ENCODE measurements at places on chromosomes 6 and 20.

GRCh38 chr6:5584078-5584482 is 322.8 kb downstream of the FARS2 start:
- no peaks in the 10 kb centered on the region for H3K4me1 ChIP-seq
- no peak overlapping the region for H3K27ac ChIP-seq
- no peaks in the 10 kb centered on the region for H3K27me3 ChIP-seq
- no peak overlapping the region for H3K4me3 ChIP-seq
- no peak for DNase-seq
- no peaks in the 10 kb centered on the region for H3K36me3 ChIP-seq

GRCh38 chr6:5403076-5403475 is 141.8 kb downstream of the FARS2 start:
- no peaks in the 10 kb centered on the region for H3K4me1 ChIP-seq
- DNase-seq: no peak
- no peaks in the 10 kb centered on the region for H3K36me3 ChIP-seq
- no peak overlapping the region for H3K4me3 ChIP-seq
- no peaks in the 10 kb centered on the region for H3K27me3 ChIP-seq

DNA sequence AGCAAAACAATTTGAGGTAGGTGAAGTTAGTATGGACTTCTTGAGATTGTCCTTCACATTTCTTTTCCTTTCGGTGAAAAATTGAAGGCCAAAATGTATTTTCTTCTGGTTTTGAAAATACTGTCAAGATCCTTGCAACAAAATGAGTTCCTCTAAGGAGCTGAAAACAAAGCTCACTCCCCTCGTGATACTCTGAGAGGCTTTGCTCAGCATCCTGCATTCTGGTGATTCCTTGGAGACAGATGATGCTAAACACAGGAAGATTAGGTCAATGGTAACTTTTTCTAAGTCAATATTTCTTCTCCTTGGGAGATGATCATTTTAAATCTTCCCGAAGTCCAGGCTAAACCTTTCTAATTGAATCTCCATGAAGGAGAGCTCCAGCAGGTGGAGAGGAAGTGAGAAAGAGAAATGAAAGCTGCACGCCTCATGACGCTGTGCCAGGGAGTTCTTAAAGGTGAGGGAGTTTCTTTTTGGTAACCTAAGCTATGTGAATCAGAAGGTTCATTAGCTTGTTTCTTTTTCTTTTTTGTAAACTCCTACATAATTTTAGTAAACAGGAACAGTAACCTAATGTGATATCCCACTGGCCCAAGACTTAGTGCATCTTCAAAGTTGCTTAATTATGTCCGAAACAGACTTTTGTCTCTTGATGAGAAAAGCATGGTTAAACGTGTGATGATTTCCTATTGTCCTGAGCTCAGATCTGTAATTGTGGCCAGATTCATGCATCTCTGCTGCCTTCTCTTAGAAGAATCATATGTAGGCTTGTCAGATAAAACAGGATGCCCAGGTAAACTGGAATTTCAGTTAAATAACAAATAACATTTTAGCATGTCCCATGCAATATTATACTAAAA is 15.0 kb downstream of the ESR1 start:
- H3K4me1 ChIP-seq: no peaks in the 10 kb centered on the region
- H3K27me3 ChIP-seq: no peaks in the 10 kb centered on the region
- no peaks in the 10 kb centered on the region for H3K36me3 ChIP-seq
- DNase-seq: no peak

DNA sequence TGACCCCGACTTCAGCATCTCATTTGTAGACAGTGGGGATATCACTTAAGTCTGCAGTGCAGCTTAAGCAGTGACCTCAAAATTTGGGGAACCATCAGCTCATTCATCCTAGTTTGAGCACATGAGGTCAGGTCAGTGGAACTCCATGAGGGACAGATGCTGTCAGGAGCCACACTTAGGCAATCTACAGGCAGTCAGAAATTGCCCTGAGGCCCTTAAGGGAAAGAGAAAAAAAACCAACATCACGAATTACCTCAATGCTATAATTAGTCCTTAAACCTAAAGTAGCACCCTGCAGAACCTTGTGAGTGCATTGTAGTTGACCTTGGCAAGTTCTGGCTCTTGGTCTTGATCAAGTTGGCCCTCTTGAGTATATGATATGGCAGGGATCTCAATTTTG is 21.1 kb downstream of the TMEM74B start:
- DNase-seq: no peak
- H3K27ac ChIP-seq: no peak overlapping the region
- H3K27me3 ChIP-seq: no peaks in the 10 kb centered on the region
- H3K4me3 ChIP-seq: no peak overlapping the region
- peaks cover 4% of the 10 kb centered on the region for H3K36me3 ChIP-seq

GRCh38 chr6:111161650-111162049 is 74.3 kb downstream of the SLC16A10 start:
- no peaks in the 10 kb centered on the region for H3K4me1 ChIP-seq
- no peak overlapping the region for H3K4me3 ChIP-seq
- no peaks in the 10 kb centered on the region for H3K36me3 ChIP-seq
- H3K27me3 ChIP-seq: peaks cover 5% of the 10 kb centered on the region
- no peak for DNase-seq

GRCh38 chr6:46628498-46628897 is 24.1 kb downstream of the CYP39A1 start:
- no peaks in the 10 kb centered on the region for H3K27me3 ChIP-seq
- no peak for DNase-seq
- H3K4me3 ChIP-seq: no peak overlapping the region
- no peak overlapping the region for H3K27ac ChIP-seq
- no peaks in the 10 kb centered on the region for H3K36me3 ChIP-seq

- H3K27ac ChIP-seq: no peak overlapping the region
- peaks cover 39% of the 10 kb centered on the region for H3K27me3 ChIP-seq
- no peak for DNase-seq
Measured at GRCh38 chr6:159168536-159169192, 536 bp upstream of the FNDC1 start.

DNA sequence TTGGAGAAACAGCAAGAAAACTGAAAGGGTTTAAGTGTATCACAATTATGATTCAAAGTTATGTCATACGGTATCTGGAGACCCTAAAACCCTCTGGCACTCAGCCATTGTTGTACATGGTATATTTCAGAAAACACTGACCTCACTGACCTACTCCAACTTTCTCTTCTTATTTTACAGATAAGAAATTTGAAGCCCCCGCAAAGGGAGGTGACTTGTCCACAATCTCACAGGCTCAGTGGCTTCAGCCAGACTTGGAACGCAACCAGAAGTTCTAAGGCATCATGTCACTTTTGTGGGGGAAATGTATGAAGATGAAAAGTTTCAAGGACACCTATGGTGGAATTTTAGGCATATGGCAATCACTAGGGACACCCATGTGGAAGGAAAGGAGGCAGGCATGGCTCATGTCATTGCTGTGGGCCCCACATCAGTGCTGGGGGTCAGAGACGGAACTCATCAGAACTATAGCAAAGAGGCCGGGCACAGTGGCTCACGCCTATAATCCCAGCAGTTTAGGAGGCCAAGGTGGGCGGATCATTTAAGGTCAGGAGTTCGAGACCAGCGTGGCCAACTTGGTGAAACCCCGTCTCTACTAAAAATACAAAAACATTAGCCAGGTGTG is 5.2 kb upstream of the TRIB3 start:
- no peak for DNase-seq
- peaks cover 15% of the 10 kb centered on the region for H3K4me1 ChIP-seq
- H3K4me3 ChIP-seq: no peak overlapping the region
- no peaks in the 10 kb centered on the region for H3K27me3 ChIP-seq

GRCh38 chr6:42427871-42428270 is 23.9 kb downstream of the TRERF1 start:
- no peak overlapping the region for H3K27ac ChIP-seq
- no peaks in the 10 kb centered on the region for H3K36me3 ChIP-seq
- H3K27me3 ChIP-seq: no peaks in the 10 kb centered on the region
- no peak for DNase-seq

DNA sequence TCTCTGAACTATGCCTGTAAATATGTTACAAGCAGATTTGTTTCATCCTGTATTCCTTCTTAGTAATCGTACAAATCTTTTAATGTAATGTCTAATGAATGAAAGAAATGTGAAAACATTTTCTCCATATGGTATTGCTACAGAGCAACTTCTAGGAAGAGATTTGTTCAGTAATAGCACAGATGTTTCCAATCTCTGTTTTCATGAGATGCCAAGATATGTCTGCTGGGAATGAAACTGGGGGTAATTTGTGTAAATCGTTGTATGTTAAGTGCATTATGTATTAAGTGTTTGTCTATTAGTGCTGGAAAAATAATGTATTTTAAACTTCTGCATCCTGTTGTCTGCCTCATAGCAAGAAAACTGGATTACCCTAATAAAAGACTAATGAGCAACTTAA is 722.2 kb upstream of the EYS start:
- H3K4me1 ChIP-seq: no peaks in the 10 kb centered on the region
- no peaks in the 10 kb centered on the region for H3K36me3 ChIP-seq
- no peak for DNase-seq
- no peaks in the 10 kb centered on the region for H3K27me3 ChIP-seq
- no peak overlapping the region for H3K4me3 ChIP-seq
- no peak overlapping the region for H3K27ac ChIP-seq

- H3K4me3 ChIP-seq: no peak overlapping the region
- no peaks in the 10 kb centered on the region for H3K36me3 ChIP-seq
- DNase-seq: no peak
Measured at GRCh38 chr6:77332915-77333623, 130.2 kb downstream of the HTR1B start.

GRCh38 chr6:38604700-38605099 is 35.0 kb downstream of the BTBD9 start:
- no peak overlapping the region for H3K27ac ChIP-seq
- H3K27me3 ChIP-seq: no peaks in the 10 kb centered on the region
- no peaks in the 10 kb centered on the region for H3K36me3 ChIP-seq

DNA sequence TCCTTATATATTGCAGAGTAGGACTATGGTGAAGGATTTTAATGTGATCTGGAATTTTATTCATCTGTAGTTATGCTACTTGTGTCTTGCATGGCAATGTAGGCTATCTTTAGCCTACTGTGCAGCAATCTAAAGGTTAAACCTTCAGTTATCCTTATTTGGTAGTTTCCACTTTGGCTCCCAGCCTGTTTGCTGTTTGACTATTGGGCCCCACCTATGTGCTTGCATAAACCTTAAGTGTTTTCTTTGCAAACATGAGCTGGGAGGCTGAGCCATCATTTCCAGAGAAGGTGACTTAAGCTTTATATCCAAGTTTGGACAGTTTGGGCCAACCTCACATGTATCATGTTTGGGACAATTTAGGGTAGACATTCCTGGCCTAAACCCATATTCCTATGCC is 537.5 kb downstream of the BTBD3 start:
- no peak overlapping the region for H3K4me3 ChIP-seq
- no peaks in the 10 kb centered on the region for H3K4me1 ChIP-seq
- no peaks in the 10 kb centered on the region for H3K27me3 ChIP-seq
- H3K36me3 ChIP-seq: no peaks in the 10 kb centered on the region
- H3K27ac ChIP-seq: no peak overlapping the region

DNA sequence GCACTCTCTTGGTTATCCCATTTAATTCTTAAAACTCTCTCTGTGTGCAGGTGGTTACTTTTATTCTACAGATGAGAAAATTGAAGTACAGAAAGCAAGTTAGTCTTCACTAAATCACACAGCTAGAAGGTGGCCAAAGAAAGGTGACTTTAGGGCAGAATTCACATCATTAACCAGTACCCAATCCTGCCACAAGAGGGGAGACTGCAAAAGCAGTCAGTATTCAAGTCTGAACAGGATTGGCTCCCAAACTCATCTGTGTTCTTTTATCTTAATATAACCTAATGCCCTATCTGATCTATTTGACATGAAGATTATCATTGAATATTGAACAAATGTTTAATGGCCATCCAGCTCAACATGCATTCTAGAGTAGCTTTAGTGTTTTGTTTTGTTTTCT is 225.3 kb upstream of the FAM83B start:
- H3K27ac ChIP-seq: no peak overlapping the region
- no peaks in the 10 kb centered on the region for H3K27me3 ChIP-seq
- no peaks in the 10 kb centered on the region for H3K4me1 ChIP-seq
- no peaks in the 10 kb centered on the region for H3K36me3 ChIP-seq

DNA sequence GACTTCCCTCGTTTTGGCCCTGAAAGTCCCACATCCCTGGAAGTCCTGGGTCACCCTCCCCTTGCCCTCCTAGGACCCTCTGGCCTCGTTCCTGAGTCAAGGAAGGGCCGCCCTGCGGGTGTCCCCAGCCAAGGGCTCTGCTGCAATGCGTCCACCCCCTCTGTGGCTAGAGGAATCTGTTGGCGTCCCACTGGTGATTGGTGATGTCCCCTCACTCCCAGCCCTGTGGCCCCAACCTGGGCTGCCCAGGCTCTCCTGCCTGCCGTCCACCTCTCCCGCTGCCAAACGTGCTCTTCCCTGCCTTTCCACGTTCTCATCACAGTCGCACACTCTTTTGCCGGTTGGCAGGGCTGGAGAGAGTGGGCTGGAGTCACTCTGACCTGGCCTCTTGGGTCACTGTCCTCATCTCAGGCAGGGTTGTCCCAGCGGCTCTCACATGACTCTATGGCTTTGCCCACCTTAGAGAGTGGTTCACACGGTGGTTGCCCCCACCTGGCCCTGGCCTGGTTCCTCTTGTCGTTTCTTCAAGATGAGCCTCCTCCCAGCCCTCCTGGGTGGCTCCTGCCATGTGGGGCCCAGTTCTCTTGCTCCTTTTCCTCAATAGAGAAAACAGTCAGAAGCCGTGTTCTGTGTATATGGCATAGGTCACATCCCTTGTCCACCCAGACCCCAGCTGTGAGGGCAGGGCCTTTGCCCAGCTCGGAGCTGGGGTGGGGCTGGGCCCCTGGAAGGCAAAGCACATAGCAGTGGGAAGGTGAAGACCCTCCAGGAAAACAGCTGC is 100.9 kb downstream of the TMEM242 start:
- H3K4me1 ChIP-seq: peaks cover 3% of the 10 kb centered on the region
- H3K36me3 ChIP-seq: no peaks in the 10 kb centered on the region
- DNase-seq: no peak
- H3K27me3 ChIP-seq: no peaks in the 10 kb centered on the region
- no peak overlapping the region for H3K27ac ChIP-seq
- no peak overlapping the region for H3K4me3 ChIP-seq
